ENCODE measurements at places on chromosomes 5 and 9.

DNA sequence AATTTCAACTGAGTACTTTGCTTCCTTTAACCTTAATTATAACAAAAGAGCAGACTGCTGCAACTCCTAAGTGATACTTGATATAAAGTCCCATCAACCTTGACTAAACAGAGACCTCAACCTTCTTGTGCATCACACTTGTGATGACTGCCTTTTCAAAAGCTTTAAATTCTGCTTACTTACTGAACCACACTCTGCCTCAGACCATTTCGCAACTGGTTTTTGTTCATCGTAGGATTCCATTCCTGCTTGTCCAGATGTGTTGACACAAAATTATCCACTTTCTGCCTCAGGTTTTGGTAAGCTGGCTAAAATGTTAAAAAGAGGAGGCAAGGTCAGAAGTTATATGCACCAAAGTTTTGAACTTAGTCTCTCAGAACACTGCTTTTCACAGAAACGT, 3.5 kb downstream of the BOD1 start:
- no peak for DNase-seq

DNA sequence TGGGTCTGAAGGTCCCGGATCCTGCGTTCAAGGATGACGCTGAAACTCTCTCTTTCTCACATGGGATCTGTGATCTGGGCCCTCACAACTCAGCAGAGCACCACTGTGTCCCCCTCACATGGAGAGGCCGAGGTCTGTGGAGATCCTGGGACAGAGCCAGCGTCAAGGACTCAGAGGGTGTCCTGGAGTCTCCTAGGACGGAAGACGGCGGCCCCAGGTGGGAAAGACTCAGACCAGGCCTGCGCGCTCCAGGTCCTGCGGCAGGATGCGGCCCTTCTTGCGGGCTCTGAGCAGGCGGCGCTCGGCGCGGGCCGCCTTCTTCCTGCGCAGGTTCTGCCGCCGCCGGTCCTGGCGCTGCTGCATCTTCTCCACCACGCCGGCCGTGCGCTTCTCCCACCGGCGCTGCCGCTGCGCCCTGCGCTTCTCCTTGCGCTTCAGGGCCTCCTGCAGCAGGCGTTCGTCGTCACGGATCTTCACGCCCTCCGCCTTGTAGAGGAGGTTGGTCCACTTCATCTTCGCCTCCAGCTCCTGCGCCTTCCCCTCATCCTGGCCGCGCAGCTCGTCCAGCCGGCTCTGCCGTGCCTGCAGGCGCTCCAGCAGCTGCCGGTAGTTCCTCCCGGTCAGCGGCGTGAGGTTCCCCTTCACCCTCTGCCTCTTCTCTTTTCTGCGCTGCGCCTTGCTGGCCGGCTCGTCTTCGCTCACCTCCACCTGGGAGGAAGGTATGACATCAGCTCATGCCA, 4.2 kb downstream of the SURF6 start:
- DNase-seq: no peak

DNA sequence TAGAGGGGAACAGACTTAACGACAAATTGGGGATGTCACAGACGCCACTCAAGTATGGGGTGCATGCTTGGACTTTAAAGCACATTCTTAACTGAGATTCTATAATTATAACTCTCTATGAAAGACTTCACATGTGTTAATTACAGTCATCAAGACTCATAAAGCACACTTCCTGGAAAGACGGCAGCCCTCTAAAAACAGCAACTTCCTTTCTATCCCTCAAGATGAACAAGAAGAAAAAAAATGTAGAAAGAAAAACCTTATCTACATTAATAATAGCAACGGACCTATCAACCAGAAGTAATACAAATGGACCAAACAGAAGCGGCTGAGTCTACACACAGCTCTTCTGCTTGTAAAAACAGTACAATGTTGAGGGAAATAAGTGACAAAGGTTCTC, 21.2 kb downstream of the GNAQ start:
- DNase-seq: no peak

DNA sequence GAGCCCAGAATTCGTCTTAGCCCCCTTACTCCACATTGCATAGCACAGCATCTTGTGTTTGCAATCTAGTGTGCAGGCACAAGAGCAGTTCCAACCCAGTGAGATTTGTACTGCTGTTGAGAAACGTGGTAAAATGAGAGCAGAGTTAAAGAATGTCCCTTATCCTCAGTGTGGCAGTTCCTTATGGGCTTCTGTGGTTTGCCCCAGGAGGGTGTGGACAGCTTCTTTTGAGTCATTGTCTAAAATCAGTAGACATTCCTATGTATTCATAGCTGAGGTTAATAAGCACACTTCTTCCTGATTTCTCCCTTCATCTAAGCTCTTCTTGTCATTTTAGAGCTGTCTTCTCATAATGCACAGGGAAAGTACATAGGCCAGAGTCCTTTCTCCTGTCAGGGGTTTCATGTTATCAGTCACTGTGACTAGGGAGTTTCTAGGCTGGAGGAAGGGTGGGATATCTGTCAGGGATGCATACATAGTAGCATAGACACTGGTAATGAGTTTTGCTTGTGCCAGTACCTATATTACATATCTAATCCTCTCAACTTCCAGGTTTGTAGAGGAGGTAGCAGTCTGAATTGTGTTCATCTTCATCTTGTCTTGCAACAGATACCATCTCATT, 2.0 kb upstream of the CAVIN4 start:
- no peak for DNase-seq

GRCh38 chr5:23629396-23629795, 122.0 kb downstream of the PRDM9 start:
- no peak for DNase-seq

- no peak for DNase-seq
These were observed 41.4 kb downstream of the ENC1 start for GRCh38 chr5:74599148-74599547.

GRCh38 chr9:109250311-109250741, 70.5 kb downstream of the EPB41L4B start:
- no peak for DNase-seq

DNA sequence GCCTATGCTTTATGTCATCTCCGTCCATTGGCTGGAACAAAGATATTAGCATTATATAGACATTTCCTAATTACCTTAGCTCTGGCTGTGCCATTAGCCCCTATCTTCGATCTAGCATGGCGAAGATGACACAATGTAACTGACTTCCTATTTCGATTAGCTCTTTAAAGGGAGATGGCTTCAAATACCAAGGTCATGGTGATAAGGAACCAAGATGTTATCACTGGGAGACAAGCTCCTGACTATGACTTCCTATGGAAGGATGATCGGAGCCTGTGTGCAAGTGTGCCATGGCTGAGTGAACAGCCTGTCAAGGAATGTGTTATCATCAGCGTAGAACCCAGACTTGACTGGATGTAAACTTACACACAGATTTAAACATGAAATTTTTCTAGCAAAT, 602.1 kb downstream of the PSAT1 start:
- DNase-seq: no peak

DNA sequence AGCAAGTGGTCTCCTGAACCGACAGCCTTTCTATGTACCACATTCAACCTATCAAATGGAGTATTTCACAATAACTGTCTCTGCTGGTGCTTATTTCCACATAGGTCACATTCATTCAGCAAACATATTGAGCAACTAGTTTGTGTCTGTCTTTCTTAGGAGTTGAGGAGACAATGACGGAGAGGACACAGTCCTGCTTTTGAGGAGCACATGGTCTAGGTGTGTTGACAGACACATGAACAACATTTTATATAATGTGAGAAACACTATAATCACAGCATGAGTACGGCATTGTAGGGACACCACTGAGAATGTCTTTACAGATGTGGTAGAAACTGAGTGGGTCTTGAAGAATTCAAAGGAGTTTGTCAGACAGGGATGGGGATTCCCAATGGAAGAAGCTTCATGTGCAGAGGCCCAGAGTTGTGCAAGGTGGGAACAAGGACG, 28.5 kb downstream of the NFIL3 start:
- no peak for DNase-seq

DNA sequence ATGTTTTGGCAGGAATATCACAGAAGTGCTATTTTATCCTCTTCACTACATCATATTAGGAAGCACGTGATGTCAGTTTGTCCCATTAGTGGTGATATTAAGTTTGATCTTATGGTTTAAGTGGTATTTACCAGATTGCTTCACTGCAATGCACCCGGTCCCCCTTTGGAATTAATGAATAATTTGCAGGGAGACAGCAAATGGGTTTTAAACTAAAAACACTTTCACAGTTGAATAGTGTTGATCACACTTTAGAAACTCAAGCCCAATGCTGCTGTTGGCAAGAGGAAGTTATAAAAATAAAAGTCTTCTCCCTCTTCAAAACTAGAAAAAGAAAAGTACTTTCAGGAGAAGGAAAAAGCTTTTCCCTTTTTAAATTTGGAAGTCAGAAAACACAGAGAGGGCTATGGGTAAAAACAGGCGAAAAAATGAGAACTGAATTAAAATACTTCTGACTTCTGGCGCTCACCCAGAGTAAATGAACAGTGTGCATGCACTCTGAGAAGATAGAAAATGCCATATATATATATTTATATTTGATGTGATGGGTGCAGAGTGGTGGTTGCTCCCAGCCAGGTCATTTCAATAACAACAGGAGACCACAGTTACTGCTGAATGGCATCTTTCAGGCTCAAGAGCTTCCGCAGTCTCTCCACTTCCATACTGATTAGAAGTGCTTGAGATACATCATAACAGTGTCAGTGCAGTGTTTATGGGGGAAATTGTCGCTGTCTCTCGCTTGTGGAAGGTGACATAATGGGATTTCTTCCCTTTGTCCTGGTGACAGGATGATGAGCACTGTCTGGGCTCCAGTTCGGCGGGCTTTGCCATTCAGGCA, 278.0 kb downstream of the ZSWIM6 start:
- no peak for DNase-seq

- no peak for DNase-seq
These were observed 33.4 kb upstream of the SPATA31E1 start for GRCh38 chr9:87849144-87849758.

GRCh38 chr9:79184831-79185230, 386.9 kb upstream of the TLE4 start:
- no peak for DNase-seq

GRCh38 chr5:14251733-14252132, 108.6 kb downstream of the TRIO start:
- no peak for DNase-seq

GRCh38 chr5:134175921-134176510, 734 bp downstream of the SKP1 start:
- no peak for DNase-seq

- no peak for DNase-seq
These were observed 82.3 kb upstream of the SIMC1 start for GRCh38 chr5:176155922-176156359.

- DNase-seq: no peak
These were observed 31.0 kb downstream of the TMEM252 start for GRCh38 chr9:68509689-68510088.

- DNase-seq: no peak
These were observed 18.4 kb downstream of the GM2A start for GRCh38 chr5:151271336-151271735.

DNA sequence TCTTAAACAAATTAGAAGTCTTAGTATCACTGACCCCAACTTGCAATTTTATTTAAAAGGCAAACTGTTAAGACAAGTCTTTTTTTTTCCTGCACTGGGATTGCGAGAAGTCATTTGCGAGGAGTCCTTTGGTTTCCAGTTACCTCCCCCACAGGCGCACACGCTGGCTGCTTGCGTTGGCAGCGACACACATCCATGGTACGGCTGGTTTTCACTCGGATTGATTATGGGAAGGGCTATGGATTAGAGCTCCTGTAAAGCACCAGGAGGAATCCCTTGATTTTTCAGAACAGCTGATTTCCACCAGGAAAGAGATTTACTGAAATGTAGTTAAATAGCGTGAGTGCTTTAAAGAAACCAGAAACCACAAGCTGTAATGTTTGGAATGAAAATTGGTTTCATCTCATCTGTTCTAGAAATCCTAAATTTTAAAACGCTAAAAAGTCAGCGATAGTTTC, 737 bp downstream of the SLC1A3 start:
- DNase-seq: no peak

DNA sequence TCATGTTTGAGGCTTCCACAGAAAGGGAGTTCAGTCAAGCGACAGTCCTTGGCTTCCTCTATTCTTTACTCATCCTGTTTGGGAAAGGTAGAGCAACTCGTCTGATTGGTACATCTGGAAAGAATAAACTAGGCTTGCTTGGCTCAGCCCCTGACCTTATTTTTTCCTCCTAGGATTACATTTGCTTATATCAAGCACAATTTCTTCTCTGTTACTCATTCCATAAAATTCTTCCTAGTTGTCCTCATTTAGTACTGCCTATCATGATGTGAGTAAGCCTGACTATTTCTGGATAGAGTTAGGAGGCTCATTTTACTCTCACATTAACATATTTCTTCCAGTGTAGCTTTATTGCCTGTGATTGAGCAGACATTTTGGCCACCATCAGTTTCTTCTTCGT, 10.9 kb upstream of the CARNMT1 start:
- no peak for DNase-seq

GRCh38 chr5:10351199-10351905, 2.1 kb upstream of the MARCHF6 start:
- DNase-seq: no peak

DNA sequence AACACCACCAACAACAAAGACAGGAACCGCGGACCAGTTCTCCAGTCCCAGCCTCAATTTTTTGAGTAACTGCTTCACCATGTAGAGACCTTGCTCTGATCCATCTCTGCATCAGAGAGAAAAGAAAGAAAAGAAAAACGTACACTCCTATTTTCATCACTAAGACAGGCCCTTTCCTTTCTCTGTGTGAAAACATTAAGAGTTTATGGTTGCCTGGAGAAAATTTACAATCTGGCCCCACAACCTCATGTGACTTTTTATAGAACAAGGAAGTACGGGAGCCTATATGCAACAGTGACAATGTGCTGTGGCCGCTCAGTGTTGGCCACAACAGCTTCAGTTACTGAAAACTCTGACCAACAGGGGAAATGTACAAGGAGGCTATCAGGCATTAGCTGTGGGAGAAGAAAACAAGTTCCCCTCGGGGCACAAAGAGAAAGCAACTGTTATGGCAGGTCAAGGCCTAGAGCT, 272.9 kb upstream of the PTGER4 start:
- no peak for DNase-seq

- DNase-seq: no peak
These were observed 47.6 kb upstream of the EXOC3 start for GRCh38 chr5:395156-395920.

DNA sequence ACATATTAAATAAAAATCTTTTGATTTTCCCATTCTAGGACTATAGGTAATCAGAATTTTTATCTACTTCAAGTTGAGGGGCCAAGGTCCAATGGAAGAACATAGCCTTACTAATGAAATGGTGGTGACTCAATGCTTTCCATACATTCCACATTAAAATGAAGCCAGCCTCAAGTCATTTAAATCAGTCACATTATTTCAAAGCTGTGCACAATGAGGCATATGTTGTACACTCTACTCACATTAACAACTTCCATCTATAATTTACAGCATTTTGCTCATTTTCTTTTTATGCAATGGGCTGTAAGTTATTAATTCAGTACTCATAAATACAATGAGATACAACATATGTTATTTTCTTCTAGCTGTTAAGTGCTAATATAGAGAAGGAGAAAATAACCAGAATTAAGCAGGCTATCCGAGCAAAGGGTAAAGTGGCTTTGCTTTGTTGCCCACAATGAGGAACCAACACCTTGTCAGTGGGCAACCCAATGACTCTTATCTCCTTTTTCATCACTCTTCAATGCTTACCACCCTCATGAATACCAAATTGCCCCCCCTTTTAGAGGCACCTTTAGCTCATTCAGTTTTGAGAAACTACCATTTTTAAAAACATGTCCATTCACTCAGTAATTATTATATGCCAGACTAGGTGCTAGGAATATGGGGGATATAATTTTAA, 52.4 kb downstream of the TTLL11 start:
- no peak for DNase-seq

GRCh38 chr5:133977858-133978257, 9.4 kb upstream of the C5orf15 start:
- no peak for DNase-seq

GRCh38 chr5:53422539-53422938, 57.9 kb upstream of the FST start:
- no peak for DNase-seq

Measured in stimulated activated CD8-positive, alpha-beta memory T cell treated with anti-CD3 and anti-CD28 coated beads, Interleukin-7, amount 100 ng/mL, for 24 hours (primary cell).